ENCODE measurements at places on chromosomes 6 and 20.

DNA sequence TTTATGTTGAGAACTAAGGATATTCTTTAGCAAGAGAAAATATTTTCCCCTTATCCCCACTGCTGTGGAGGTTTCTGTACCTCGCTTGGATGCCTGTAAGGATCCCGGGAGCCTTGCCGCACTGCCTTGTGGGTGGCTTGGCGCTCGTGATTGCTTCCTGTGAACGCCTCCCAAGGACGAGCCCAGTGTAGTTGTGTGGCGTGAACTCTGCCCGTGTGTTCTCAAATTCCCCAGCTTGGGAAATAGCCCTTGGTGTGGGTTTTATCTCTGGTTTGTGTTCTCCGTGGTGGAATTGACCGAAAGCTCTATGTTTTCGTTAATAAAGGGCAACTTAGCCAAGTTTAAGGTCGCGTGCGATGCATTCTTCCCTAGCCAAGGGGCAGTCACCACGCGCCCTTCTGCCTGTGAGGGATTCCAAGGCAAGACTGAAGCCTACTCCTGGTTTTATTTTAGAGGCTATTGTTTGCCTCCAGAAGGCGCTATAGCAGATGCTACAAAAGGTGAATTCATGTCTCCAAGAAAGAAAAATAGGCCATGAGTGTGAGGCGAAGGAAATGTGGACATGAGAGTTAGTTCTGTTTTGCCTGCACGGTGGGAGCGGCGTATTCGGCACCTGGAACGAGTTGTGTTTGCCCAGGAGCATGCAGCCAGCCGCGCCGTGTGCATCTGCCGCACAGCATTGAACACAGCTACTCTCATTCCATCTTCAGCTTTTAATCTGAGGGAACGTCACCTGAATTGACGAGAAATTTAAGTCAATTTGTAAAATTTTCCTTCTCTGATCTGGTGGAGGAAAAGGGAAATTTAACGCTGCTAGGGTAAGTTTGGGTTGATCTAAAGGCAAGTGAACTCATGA, 40.3 kb upstream of the IRF4 start:
- DNase-seq: no peak

GRCh38 chr20:32858189-32858588, 534 bp upstream of the EFCAB8 start:
- no peak for DNase-seq

- DNase-seq: peak; percentile 86
These were observed 95.1 kb upstream of the IYD start for GRCh38 chr6:150273457-150274309.

GRCh38 chr6:165632194-165632593, 30.8 kb downstream of the PDE10A start:
- DNase-seq: no peak

DNA sequence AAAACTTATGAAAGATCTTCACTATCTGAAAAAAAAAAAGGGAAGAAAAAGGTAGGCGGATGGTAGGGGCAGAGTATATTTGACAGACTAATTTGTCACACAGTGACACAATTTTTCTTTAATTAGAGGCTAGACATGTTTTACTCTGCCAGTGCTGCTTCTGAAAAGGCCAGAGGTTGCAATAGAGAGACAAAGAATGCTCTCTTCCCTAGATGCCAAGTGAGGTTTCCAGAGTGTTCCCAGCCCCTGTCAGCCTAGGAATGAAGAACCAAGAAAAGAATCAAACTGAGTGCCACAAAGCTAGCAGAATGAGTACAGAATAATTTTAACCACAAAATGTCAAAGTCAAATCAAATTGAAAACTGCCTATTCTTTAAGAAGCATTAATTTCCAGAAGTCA, 13.0 kb downstream of the PNISR start:
- DNase-seq: no peak

DNA sequence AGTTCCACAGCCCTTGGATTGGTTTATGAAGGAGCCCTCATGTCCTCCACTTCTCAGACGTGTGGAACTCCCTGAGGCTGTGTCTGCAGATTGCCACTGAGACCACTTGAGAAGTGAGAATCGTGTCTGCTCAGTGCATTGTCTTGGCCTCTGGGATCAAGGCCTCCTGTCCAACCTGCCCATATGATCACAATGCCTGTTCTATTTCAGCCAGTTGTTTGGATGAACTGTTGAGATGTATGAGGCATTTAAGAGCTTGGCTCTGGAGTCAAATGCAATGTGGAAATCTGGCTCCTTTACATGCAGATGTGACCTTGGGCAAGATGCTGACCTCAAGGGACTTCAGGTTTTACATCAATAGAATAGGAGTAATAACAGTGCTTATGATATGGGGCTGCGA, 125.9 kb downstream of the SLC24A3 start:
- no peak for DNase-seq

DNA sequence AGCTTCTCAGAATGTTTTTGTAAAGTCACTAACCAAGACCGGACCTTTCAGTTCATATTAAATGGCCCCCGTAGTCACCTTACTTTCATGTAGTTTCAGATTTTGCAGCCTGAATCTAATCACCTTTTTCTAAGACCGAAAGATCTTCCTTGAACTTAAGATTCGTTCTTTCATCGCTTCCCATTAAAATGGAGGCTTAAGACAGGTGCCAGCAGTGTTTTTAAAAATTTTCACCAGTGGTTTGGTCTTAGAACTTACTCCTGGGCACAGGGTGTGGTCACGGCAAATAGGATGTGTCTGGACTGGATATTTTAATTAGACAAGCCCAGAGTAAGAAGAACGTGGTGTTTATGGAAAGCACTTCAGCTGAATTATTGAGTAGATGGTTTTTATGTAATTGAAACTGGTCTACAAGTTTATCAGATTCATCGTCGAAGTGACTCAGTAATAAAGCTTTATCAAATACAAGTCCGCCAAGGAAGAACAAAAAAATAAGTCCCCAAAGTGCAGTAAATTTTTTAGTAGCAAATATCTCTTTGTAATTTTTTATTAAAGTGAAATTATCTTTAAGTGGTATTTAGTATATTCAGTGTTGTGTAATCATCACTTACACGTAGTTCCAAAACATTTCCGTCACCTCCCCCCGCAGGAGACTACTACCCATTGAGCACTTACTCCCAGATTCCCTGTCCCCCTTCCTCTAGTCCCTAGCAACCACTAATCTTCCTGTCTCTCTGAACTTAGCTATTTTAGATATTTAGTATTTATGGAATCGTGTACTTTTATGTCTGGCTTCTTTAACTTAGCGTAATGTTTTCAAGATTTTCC, 868 bp downstream of the SRSF3 start:
- DNase-seq: peak; percentile 45

DNA sequence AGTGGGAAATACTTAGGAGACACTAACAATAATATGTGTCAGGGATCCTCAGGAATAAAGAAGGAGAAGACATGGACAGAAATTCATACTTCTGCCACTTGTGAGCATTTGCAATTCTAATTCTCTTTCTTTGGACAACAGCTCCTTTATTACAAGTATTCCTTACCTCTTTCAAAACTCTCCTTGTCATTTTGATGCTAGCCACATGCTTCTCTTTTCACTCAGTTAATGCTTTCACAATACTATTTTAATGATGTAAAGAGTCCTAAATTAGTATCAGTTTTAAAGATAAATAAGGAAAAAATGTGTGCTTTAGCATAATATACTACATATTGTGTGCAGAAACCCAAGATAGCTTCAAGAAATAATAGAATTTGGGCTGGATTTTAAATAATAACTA, 62.5 kb downstream of the AHI1 start:
- no peak for DNase-seq

- no peak for DNase-seq
These were observed 6.7 kb upstream of the KHDC1L start for GRCh38 chr6:73231986-73232391.

DNA sequence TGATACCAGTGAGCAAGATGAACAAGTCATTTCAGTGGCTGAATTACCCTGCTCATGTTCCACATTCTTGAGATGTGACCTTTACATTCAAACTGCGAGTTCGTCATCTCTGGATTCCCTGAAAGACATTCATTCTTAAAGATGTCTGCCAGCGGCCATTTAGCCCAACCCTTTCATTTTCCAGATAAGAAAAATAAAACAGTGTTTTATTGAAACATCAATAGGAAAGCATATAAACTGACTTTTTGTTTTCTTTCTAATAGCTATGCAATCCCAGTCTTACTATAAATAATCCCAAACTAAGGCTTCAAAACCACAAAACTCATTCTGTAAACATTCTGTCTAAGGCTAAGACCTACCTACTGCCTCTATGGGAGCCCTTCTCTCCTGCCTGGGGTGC, 134.0 kb downstream of the SAMD5 start:
- DNase-seq: no peak

GRCh38 chr20:63618291-63618980, 8.5 kb downstream of the GMEB2 start:
- DNase-seq: no peak

- DNase-seq: no peak
These were observed 307.9 kb upstream of the SLC35B3 start for GRCh38 chr6:8743170-8743745.

GRCh38 chr6:4997862-4998261, 6.0 kb downstream of the RPP40 start:
- no peak for DNase-seq

DNA sequence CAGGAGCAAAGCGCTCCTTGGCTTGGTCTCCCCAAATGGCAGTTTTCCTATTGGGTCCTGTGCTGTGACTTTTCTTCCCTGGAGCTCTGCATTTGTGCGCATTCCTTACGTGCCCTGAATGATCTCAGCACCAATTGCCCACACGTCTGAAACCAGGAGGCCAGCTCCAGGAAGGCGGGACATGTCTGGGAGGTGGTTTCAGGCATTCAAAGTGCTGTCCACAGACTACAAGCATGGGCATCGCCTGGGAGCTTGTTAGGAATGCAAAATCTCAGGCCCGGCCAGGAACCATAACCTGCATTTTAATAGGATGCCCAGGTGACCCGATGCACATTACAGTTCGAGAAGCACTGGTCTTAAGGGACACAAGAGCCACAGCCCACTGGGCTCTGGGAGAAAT, 239.6 kb downstream of the ANKRD60 start:
- DNase-seq: no peak

GRCh38 chr20:61230166-61230565, 21.9 kb upstream of the CDH4 start:
- no peak for DNase-seq

- DNase-seq: no peak
These were observed 143.0 kb downstream of the SAMD5 start for GRCh38 chr6:147651249-147652063.

DNA sequence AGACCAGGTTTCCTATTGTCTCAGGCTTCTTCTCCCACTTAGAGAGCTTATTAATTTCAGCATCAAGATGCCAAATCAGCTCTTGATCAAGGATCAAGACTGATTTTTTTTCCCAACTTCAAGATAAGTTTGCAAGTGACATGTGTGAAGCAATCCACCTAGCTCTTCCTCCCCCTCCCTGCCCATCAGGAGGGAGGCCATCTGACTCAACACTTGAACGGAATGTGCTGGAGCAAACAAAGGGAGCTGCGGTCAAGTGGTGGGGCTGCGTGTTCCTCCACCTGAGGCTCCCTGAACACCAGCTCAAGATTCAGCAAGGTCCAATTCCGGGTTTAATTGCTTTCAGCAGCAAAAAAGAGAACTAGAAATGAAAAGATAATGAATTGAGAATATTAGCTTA, 38.7 kb downstream of the TTI1 start:
- no peak for DNase-seq

DNA sequence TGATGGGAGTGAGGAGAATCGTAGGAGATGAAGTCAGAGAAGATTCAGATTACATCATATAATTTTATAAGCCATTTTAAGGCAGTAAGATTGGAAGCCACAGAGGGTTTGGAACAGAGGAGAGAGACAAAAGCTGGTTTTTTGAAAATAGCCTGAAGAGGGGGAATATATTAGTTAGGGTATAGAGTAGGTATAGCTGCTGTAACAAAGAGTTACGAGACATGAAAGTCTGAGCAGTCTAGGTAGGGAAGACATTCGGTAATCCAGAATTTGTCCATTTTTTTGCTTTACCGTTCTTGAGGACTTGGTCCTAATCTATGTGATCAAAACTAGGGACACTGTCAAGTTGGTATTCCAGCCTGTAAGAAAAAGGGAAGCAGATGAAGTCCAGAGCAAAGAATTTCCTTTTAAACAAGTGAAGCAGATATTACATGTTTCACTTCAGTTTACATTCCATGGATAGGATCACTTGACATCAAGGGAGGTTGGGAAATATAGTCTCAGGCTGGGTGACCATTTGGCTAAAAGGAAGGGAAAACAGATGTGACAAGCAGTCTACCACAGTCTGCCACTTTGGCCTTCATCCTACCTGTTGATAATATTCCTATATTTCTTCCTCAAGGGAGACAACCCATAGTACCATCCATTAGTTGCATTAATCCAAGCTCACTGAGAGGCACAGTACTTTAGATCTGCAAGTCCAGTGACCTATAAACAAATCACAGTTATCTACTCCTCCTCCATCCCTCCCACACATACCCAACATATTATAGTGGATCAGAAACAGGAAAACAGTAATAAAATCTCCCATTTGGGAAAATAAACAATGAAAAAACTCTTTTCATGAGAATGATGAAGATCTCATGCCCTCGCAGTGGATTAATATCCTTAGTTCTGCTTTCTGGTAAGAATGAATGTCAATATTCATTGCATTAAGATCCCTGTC, 10.2 kb downstream of the FAM135A start:
- DNase-seq: no peak

GRCh38 chr6:134472661-134473060, 154.7 kb upstream of the SGK1 start:
- DNase-seq: no peak

GRCh38 chr6:33622456-33623431, 1.6 kb downstream of the ITPR3 start:
- DNase-seq: no peak

GRCh38 chr6:121677571-121677970, 242.1 kb downstream of the GJA1 start:
- no peak for DNase-seq

- no peak for DNase-seq
These were observed 10.6 kb upstream of the SUPT3H start for GRCh38 chr6:45388328-45388727.

DNA sequence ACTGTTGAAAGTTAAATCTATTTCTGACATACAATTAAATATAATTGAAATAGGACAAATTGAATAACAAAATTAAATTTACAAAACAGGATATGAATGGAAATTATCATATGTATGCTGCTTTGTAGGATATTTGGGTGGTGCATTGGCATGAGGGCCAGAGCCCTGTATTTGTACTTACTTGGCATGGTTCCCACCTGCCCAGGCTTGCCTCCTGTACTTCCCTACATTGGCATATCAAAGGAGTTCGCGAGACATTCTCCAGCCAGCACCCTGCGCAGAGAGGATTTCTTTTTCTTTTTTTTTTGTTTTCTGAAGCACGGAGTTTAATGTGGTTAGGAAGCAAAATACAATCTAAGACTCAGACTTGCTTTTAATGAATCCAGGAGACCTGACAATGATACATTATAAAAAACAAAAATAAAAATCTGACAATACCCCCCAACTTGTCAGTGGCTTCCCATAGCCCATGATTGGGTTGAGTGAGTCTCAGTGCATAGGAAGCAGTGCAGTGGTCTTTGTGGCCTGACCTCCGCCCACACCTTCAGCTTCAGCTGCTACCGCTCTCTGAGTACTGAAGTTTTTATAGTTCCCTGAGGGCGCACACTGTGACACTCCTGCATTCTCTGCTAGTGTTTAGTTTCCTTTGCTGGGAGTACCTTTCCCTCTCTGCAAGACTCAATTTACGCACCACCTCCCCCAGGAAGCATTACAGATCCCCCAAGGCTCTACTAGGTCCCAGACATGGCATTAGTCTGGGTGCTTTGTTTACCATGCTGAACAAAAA, 440.8 kb downstream of the UTRN start:
- DNase-seq: no peak

- DNase-seq: no peak
These were observed 218.0 kb downstream of the THBS2 start for GRCh38 chr6:169035385-169036240.

Data from OCI-LY7 (cell line).